Purkinje cell (primary cell): ENCODE measurements at places on chromosomes 5 and 9. TPM values are rescaled to one million over a fixed set of nuclear protein-coding genes. Genes with fewer than 3 reads are reported as not detected.

The LRRC19 gene
- polyA plus RNA-seq = 0.30 TPM in 1 of 2 replicates, not detected in the other

The HTR1A gene
- not detected in 2 replicates for polyA plus RNA-seq

The NSG2 gene
- 376 and 507 TPM in 2 replicates for polyA plus RNA-seq

The NTRK2 gene
- polyA plus RNA-seq = 8.1 and 20.2 TPM in 2 replicates

The TRAF1 gene
- polyA plus RNA-seq = not detected in 2 replicates

The CAMK4 gene
- polyA plus RNA-seq = 87.3 and 95.5 TPM in 2 replicates

The IL5 gene
- polyA plus RNA-seq = not detected in 2 replicates

The PDCD1LG2 gene
- 0.71 TPM in 1 of 2 replicates, not detected in the other for polyA plus RNA-seq

The SET gene
- 177 and 187 TPM in 2 replicates for polyA plus RNA-seq

The TXNDC8 gene
- not detected in 2 replicates for polyA plus RNA-seq

The TDRD7 gene
- polyA plus RNA-seq = 4.8 and 6.5 TPM in 2 replicates

The SCGB3A2 gene
- polyA plus RNA-seq = not detected in 2 replicates

The KCNV2 gene
- not detected in 2 replicates for polyA plus RNA-seq

The PTGER4 gene
- not detected in 2 replicates for polyA plus RNA-seq

The RMRP gene
- not detected in 2 replicates for polyA plus RNA-seq

The NR2F1 gene
- 7.7 and 7.9 TPM in 2 replicates for polyA plus RNA-seq

The C9orf50 gene
- not detected in 2 replicates for polyA plus RNA-seq

The PHF24 gene
- polyA plus RNA-seq = 2.3 and 10.5 TPM in 2 replicates

The SPATA31D4 gene
- not detected in 2 replicates for polyA plus RNA-seq
